ENCODE measurements at places on chromosomes 6 and 20.

DNA sequence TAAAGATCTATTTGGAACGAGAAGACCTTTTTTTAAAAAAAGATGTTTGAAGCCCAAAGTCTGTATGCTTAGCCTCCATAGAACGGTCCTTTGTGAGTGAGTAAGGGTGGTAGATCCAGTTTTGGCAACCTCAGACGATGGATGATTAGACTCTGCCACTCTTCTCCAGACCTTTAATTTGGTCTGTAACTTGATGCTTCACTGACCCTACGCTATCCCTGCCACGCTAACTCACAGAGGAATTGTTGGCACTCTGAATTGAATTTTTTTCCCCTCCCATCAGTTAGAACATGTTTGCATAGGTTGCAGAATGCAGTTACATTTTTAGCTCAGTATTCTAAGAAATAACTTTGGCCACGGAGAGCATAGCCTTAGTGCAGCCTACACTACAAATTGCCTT is 15.8 kb upstream of the DEK start:
- no peak for DNase-seq

GRCh38 chr6:108633436-108633835 is 72.7 kb downstream of the FOXO3 start:
- no peak for DNase-seq

DNA sequence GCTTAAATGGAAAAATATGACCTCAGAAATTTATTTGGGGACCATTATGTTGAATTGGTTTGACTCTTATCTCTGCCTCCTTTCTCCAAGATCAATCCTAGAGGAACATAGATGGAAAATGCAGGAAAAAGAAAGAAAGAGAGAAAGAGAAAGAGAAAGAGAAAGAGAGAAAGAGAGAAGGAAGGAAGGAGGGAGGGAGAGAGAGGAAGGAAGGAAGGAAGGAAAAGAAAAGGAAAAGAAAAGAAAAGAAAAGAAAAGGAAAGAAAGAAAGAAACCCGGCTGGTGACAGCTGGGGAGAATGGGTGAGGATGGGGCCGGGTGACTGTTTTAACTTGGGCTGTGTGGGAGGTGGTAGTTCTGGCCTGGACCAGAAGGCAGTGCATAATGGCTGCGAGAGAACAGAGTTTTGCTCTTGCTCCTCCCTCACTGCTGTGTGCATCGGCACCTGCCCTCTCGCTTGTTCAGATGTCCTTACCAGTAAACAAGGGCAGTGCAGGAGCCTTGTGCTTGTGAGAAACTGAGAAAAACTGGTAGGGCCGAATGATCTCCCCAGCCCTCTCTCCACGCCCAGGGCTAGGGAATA is 24.7 kb downstream of the GLO1 start:
- DNase-seq: no peak

DNA sequence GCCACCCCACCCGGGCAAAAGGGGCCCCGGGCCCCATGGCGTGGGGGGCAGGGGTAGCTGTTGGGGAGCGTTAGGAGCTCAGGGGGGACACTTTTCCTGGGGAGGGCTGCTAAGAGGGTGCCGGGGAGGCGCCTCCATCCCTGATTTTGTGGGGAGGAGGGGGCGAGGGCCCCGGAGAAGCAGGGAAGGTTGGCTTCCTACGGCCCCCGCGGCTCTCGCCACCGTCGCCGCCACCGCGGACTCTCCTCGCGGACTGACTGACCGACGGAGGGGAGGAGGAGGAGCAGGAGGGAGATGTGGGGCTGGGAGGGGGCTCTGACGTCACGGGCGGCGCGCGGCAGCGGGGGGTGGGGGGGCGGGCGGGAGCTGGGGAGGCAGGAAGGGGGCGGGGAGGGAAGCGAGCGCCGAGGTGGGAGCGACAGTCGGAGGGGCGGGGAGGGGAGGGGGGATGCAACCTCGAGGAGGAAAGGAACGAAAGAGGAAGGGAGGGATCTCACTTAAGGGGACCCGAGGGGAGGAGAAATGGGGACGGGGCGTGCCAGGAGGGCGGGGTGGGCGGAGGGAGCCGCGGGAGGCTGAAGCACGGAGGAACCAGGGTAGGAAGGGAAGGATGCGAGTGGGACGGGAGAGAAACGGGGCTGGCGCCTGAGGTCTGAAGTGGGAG is 5.1 kb downstream of the GABBR1 start:
- DNase-seq: peak; percentile 59

GRCh38 chr6:156474507-156475120 is 302.6 kb upstream of the ARID1B start:
- DNase-seq: no peak

- DNase-seq: no peak
Measured at GRCh38 chr20:46699651-46700359, 9.6 kb upstream of the SLC2A10 start.

DNA sequence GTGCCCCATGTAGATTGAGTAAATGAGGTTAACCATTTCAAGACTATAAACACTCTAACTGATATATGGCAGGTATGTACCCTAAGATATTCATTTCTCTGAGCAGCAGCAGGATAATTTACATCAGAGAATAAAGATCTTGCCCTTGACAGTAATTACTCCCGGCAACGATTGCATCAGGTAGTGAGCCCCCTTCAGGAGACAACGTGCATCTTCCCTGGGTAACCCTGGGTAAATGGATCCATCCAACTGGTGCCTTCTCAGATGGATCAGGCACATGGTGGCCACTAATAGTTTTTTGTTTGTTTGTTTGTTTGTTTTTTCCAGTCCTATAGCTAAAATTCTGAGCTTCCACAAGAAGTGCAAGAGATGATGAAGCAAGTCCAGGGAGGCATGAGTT is 469.4 kb upstream of the SLC35B3 start:
- no peak for DNase-seq

GRCh38 chr6:35300848-35301247 is 3.2 kb downstream of the DEF6 start:
- no peak for DNase-seq

- DNase-seq: peak; percentile 86
Measured at GRCh38 chr6:33247977-33248642, 23.6 kb downstream of the VPS52 start.

DNA sequence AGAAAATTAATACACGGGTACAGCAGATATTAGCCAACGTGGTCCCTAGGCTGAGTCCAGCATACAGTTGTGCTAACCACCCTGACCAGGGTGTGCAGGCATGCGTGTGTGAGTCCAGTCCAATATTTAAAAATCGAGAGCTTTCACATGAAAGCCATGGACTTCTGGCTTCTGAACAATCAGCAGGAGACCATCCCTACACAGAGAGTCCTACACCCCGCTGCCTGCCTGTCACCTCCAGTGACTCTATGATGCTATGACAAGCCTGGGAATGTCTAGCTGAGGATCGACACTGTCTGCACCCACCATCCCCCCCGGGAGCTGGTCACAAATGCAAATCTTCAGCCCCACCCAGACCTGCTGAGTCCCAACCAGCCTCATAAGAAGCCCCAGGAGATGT is 7.9 kb downstream of the ACSS1 start:
- DNase-seq: no peak

DNA sequence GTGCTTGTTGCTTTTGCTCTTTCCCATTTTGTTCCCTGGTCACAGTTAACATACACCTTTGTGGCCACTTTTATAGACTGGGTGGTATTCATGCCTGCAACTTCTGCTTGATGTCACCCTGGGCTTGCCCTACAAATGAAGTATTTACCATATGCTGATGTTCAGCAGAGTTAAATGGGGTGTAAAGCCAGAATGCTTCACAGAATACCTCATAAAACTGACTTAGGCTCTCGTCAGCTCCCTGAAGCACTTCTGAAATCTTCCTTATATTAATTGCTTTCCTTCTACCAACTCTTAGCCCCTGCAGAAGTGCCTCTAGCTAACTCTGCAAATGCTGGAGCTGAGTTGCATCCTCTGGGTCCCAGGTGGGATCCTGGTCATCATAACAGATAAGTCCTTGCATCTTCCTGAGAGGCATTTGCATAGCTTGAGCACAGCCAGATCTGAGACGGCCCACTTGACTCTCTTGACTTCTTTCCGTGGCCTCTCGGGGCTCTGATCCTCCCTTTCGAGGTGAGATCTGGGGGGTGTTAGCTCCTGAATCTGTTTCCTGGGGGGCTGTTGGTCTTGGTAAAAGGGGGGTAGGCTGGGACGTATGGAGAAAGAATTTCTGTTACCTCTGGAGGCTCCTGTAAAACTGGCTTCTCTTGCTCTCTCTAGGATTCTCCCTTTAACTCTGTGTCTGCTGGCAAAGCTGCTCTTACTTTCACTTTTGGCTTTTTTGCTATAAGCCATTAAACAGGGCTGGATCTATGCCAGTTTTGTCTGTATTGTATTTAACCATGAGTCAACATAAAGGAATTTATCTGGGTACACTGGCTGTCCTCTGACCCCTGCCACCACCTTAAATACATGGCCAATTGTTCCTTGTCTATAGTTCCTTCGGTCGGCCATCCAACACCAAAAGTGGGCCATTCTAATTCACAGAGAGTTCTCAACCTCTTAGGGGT is 223.0 kb upstream of the SYNCRIP start:
- no peak for DNase-seq

- no peak for DNase-seq
Measured at GRCh38 chr20:51884561-51884960, 82.2 kb upstream of the SALL4 start.

DNA sequence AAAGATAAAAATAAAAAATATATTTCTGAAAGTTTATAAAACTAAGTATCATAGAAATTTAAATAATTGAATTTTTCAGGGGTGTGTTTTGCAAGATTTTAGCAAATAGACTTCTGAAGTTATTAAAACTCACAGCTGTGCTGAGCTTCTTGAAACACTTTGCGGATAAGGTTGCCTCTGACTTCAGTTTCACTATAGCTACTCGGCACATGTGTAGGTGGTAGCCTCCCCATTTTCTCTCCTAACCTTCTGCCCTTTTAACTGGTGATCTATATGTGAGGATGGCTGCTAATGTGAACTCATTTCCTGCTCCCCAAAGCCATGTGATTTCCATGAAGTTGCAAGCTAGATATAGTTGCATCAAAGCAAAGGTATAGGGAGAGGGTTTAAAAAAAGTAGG is 129.3 kb upstream of the STMND1 start:
- DNase-seq: no peak

- DNase-seq: peak; percentile 72
Measured at GRCh38 chr6:108835218-108835850, 12.9 kb upstream of the ARMC2 start.

- DNase-seq: no peak
Measured at GRCh38 chr6:151112130-151112529, 127.6 kb upstream of the AKAP12 start.

DNA sequence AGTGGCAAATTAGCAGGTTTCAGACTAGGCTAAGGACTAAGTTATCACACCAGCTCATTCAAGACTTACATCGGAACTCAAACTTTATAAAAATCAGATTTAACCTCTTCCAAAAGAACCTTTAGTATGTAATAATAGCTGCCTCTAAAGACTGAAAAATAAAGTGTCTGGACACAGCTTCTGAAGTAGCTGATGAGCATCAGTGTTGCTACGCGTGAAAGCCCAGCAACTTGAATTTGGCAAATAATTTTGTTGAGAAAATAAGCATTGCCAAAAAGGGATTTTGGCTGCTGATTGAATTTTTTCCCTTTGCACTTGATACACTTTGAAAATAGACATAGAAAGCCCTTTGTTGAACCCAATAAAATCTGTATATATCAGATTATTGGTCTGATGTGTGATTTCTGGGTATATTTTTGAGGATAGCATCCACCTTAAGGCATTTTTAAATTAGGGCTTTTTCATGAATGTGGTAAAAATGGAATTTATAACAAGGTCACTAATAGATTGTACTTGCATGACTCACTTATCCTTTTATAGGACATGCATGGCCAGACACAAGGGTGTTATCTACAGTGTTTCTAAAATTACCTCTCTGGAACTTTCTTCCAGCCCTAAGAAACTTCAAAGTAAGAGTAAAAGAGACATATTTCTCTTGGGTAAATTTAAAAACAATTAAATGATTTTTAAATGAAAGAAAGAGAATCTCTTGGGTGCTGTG is 350.4 kb downstream of the TENT5A start:
- no peak for DNase-seq

DNA sequence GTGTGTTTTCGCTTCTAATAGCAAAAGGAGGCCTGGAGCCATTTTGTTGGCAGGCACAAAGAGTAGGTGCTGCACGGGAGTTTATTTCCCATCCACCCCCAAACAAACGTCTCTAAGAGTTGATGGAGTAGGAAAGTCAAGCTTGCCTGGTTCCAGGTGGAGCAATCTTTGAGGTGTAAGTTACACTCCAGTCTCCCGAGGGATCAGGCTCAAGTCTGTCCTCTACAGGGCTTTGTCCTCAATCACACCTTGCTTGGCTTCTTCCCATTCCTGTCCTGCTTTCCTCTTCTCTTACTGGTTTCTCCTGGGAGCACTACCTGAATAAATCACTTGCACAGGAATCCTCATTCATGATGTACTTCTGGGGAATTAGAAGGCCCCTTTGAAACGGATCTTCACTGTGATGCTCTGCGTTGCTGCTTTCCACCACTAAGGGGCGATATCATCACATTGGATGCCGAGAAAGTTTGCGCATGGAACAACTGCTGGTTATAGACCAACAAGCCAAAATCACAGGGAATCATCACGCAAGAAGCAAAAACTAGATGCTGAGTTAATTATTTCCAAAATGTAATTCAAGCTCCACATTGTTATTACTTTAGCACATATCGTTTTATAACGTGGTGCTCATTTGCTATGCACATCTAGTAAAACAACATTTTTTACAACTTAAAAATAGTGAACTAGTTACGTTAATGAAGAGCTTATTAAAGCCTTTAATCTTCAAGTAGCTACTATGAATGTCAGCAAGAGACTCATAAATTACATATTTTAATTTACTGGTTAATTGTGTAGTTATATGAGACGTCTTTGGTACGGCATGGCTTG is 156.8 kb downstream of the DNAH8 start:
- peak; percentile 8 for DNase-seq

DNA sequence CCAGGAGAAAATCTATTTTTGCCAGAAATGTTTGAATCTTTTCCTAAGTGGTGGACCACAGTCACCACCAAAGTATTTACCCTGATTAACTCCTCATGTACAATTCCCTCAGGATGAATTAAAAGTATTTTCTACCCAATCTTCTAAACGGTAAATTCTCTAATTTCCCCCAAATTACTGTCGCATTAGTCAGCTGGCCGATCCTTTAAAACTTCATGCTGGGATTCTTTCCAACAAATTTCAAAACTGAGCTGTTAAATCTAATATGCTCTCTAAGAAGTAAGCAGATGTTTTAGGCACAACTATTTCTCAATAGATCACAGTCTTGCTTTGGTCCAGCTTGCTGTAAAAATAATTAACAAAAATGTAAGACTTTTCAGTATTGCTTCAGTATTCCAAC is 447.2 kb downstream of the FRK start:
- DNase-seq: no peak

Data from stimulated activated CD8-positive, alpha-beta memory T cell treated with anti-CD3 and anti-CD28 coated beads, Interleukin-7, amount 100 ng/mL, for 4 hours (primary cell).